ENCODE measurements at places on chromosomes 11 and 22.

DNA sequence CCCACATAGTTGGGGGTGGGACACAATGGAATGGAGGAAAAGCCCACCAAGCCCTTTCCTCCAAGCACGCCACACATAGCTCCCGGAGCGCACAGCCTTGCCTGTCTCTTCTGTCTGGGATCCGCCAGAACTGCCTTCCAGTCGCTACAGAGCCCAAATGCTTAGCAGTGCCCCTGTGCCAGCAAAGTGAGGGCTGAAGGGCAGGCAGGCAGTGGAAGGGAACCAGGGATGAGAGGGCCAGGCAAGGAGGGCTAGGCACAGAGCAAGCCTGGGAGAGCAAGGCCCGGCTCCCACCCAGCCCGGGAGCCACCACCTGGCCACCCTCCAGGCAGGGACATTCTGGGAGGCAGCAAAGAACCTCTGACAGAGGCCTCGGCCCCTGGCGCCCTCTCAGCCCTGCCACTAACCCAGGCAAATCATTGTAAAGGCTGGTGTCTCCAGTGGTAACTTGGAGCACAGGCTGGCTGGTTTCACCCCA lies 32.5 kb downstream of the PPP2R1B start:
- no peaks in the 10 kb centered on the region for H3K27me3 ChIP-seq
- no peak overlapping the region for H3K4me3 ChIP-seq
- no peak overlapping the region for H3K27ac ChIP-seq
- no peaks in the 10 kb centered on the region for H3K36me3 ChIP-seq

GRCh38 chr11:70569996-70570692 lies 171.8 kb downstream of the CTTN start:
- no peaks in the 10 kb centered on the region for H3K36me3 ChIP-seq
- no peak overlapping the region for H3K27ac ChIP-seq
- no peak overlapping the region for H3K4me3 ChIP-seq

DNA sequence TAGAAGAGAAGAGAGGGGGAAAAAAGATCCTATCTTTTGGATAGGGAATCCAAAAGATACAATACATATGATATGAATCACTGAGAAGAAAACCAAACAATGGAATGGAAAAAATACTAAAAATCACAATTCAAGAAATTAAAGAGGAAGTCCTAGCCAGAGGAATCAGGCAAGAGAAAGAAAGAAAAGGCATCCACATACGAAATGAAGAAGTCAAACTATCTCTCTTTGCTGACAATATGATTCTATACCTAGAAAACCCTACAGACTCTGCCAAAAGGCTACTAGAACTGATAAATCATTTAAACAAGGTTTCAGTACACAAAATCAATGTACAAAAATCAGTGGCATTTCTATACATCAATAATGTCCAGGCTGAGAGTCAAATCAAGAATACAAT lies 91.4 kb downstream of the EFCAB6 start:
- no peaks in the 10 kb centered on the region for H3K27me3 ChIP-seq
- no peak overlapping the region for H3K27ac ChIP-seq
- no peak for DNase-seq
- H3K36me3 ChIP-seq: no peaks in the 10 kb centered on the region
- peaks cover 2% of the 10 kb centered on the region for H3K4me1 ChIP-seq

DNA sequence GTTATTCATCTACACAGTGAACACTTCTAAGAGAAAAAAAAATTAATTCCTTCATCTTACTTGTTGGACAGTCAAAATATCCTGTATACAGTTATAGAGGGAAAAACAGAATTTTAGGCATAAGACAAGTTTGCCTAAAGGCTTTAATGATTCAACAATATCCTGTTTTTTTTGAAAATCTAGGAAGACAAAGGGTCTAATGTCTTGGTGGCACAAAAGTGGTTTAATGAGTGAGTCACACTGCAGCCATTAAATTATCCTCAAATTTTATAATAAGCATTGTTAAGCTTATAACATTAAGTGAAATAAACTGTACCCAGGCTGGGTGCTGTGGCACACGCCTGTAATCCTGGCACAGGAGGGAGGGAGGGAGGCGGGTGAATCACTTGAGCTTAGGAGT lies 72.9 kb downstream of the GAB2 start:
- no peaks in the 10 kb centered on the region for H3K36me3 ChIP-seq
- no peak for DNase-seq
- H3K4me1 ChIP-seq: no peaks in the 10 kb centered on the region
- no peaks in the 10 kb centered on the region for H3K27me3 ChIP-seq
- no peak overlapping the region for H3K27ac ChIP-seq
- no peak overlapping the region for H3K4me3 ChIP-seq

DNA sequence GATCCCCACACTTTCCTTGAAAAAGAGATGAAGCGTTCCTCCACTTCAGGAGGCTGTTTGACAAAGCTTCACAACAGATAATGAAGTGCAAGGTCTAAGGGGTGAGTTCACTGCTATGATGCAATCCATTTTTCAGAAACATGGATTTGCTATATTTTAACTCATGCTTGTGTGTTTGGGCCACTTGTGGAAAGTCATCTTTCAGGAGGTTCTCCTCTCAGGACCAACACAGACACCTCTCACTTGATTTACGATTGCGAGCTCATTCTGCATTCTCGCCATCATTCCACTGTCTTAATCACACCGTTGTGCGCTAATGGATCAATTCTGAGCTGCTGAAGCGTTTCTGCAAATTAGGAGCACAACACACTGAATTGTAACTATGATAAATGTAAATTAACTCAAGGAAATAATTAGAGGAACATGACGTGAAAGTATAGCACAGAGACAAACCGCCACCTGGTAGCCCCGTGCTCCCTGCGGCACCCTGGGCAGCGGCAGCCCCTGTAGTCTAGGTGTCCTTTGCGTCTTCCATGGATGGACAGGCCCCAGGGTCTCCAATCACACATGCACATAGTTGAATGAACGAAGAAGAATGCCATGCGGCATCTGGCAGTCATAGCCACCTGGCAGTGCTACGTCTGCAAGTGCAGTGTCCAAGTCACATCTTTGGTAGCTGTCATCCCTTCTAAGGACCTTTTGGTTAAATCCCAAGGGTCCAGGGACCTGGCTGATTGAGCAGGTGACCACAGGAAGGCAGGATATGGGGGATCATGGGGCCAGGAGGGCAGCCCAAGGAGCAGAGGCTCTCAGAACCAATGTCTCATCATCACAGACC lies 28.1 kb upstream of the RTL6 start:
- H3K4me3 ChIP-seq: no peak overlapping the region
- no peak overlapping the region for H3K27ac ChIP-seq
- DNase-seq: peak; percentile 32
- H3K4me1 ChIP-seq: no peaks in the 10 kb centered on the region

DNA sequence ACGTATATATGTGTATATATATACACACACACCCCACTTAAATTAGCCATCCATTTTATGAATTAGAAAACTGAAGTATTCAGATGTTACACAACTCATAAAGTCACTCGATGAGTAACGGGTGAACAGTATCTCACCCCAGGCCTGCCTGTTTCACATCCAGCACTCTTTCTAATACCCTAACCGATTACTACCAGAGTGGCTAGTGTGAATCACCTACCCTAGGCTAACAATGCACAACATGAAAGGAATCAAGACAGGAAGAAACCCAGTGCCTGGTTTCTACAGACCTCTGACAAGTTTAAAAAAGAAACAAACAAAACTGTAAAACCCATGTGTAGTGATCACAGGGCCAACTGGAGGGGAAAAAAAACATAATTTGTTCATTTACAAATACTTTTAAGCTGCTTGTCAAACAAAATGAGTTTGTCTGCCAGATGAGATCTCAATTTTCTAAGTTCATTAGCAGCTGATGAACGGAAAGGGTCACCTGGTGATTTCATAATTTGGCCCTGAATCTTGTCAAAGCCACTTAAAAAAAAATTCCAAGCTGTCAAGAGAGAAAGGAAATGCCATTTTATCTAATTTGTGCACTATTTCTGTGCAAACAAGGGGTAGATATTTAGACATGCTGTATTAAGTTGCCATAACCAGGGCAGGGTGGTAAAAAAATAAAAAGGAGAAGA lies 134.8 kb downstream of the LARGE1 start:
- DNase-seq: no peak
- H3K36me3 ChIP-seq: peaks cover 18% of the 10 kb centered on the region
- no peak overlapping the region for H3K27ac ChIP-seq

GRCh38 chr22:29259253-29259899 lies 8.4 kb downstream of the RHBDD3 start:
- H3K4me3 ChIP-seq: no peak overlapping the region
- peaks cover 20% of the 10 kb centered on the region for H3K36me3 ChIP-seq
- DNase-seq: no peak

DNA sequence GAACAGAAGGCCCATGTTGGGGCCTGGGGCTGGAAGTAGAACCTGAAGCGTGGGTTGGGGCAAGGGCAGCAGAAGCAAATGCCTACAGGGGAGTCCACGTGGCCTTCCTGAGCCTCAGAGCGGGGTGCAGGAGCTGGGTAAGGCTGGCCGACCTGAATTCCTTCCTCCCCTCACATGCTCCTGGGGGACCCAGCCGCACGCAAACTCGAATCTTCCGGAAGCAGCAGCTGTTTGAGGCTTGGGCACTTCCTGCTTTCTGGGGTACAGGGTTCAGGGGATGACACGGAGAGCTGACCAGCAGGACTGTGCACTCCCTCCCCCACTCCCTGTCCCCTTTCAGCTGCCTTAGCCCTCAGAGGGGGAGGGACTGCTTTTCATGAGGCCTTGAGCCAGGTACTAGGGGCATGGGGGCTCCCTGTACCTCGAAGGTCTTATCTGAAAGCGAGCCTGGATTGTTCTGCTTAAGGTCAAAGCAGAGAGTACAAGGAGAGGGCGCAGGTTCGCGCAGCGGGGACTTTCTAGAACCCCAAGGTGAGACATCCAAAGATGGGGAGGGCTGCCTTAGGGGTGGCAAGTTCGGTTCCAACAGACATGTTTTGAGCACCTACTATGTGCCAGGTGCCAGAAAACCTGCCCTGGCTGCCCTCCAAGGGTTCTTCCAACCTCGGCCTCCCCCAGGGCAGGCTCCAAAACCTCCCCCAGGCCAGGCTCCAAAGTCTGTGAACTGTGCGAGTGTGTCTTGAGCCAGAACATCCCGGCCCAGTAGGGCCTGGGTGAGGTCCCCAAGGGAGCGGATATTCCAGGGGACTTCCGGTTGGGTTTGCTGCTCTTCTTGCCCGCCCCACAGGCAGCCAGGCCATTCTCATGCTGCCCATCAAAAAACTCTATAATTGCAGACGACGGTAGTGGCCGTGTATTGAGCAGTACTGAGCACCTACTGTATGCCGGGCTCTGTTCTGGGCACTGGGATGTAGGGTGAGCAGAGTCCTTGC lies 1.7 kb downstream of the NCF4 start:
- H3K27me3 ChIP-seq: peaks cover 5% of the 10 kb centered on the region
- H3K27ac ChIP-seq: no peak overlapping the region
- no peak for DNase-seq
- H3K36me3 ChIP-seq: no peaks in the 10 kb centered on the region
- no peaks in the 10 kb centered on the region for H3K4me1 ChIP-seq

DNA sequence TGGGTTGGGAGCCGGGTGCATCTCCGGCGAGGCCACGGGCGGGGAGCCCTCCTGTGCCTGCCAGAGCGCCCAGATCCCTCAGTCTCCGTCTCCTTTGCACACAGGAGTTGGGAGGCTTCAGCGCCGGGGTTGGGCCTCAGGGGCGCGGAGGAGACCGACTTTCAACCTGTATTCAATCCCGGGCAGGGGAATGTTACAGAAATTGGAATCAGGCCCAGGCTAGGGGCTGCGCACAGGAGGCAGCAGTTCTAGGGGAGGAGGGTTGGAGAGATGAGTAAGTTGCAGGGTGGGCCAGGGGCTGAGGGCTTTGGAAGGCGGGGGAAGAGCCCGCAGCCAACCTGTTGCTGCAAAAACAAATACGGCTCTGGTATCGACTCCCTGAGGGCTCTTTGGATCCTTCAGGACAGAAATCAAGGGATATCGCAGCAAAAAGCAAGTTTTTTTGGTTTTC lies 640 bp upstream of the KCNA4 start:
- peak; percentile 62 for DNase-seq
- no peaks in the 10 kb centered on the region for H3K36me3 ChIP-seq
- peaks cover 1% of the 10 kb centered on the region for H3K4me1 ChIP-seq
- H3K27ac ChIP-seq: no peak overlapping the region

DNA sequence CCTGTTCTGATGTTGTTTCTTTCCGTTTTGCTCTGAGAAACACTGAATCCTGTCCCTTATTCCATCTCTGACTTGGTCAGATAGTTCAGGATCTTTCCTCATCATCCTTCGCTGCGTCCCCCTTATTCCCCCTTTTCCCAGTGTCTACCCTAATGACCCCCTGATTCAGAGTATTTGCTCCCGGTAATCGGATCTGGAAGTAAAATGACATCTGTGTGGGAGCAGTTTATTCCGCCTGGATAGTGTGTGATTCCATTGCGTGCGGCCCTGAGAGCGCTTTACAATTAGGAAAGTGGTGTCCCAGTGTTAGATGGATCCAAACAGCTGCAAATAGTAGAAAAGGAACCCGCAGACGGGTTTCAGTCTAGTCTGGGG lies 606 bp downstream of the DRG1 start:
- no peaks in the 10 kb centered on the region for H3K27me3 ChIP-seq
- H3K4me1 ChIP-seq: peaks cover 2% of the 10 kb centered on the region
- no peak for DNase-seq
- H3K27ac ChIP-seq: peak overlapping the region; percentile 61

DNA sequence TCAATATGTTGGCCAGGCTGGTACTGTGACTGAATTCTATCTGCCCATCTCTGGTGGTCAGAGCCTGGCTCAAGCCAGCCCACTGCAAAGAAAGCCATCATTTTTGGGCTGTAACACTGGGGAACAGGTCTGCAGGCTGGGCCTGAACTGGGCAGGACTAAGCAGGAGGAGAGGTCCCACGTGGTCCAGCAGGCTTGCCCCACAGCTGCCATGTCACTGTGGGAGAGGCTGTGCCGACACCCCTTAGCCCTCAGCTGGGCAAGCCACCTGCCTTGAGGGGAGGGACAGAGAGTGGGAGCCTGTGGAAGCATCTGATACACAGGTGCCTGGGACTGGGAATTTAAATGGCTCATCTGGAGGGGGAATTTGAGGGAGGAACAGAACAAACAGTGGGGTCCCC lies 66.7 kb upstream of the CLTCL1 start:
- no peak for DNase-seq
- no peaks in the 10 kb centered on the region for H3K4me1 ChIP-seq
- peaks cover 54% of the 10 kb centered on the region for H3K36me3 ChIP-seq
- no peak overlapping the region for H3K4me3 ChIP-seq

Measured in H1 (cell line).